ENCODE measurements at places on chromosomes 16 and 17.

DNA sequence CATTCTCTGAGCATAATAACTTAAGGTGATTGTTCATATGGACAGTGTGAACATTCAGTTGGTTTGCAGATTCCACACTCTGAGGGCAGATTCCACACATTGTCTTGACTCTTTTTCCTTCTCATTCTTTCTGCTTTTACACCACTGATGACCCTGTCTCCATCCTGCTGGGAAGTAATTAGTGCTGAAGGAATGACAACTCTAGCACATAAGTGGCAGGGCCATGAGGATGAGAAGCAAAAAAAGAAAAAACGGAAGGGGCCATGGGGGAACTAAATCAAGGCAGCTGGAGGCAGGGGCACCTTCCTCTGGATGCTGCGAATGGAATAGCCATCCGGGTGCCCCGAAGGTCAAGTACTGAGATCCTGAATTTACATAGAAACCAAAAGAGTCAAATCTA, 944.0 kb downstream of the KCNJ2 start:
- no peak for DNase-seq

- no peak for DNase-seq
Measured at GRCh38 chr17:38918916-38919315, 6.5 kb upstream of the LASP1NB start.

- DNase-seq = no peak
Measured at GRCh38 chr16:12153662-12154061, 177.1 kb downstream of the SNX29 start.

GRCh38 chr17:12554251-12554650, 111.4 kb upstream of the MYOCD start:
- no peak for DNase-seq

GRCh38 chr16:16007743-16008111, 58.3 kb downstream of the ABCC1 start:
- DNase-seq = no peak

DNA sequence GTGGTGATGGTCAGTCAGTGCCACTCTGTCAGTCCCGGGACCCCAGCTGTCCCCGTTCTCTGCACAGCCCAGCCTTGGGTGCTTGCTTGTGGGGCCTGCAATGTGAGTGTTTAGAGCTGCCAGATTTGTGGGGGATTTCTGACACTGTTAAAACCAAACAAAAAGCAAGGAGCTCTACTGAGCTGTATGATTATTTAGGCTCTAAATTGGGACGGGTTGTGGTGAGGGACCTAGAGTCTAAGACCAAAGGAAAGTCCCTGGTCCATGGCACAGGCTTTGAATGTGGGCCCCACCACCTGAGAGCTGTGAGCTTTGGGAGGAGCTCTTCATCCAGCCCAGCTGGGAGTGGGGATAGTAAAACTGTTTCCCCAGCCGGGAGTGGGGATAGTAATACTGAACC, 63.3 kb downstream of the KSR1 start:
- no peak for DNase-seq

- DNase-seq = no peak
Measured at GRCh38 chr17:48593126-48593829, at the start of gene HOXB5. HOXB5 (minus strand) TSS chr17:48593779; CDS start chr17:48593682, 97 bp downstream.

DNA sequence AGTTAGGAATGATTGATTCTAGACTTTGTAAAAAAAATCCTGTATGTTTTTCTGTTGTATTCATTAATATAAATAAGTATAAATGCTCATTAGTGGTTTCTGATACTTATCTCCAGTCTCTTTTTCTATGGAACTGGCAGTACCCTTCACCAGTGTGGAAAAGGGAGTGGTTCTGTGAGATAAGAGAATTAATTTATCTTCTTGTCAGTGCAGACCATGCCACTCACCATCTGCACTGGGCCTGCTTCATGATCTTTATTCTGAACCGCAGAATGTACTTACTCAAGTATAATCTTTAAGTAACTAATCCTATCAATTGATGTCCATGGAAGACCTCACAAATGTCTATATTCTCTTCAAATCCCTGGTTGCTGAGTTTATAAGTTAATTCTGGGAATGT, 836.1 kb upstream of the CDH8 start:
- no peak for DNase-seq

DNA sequence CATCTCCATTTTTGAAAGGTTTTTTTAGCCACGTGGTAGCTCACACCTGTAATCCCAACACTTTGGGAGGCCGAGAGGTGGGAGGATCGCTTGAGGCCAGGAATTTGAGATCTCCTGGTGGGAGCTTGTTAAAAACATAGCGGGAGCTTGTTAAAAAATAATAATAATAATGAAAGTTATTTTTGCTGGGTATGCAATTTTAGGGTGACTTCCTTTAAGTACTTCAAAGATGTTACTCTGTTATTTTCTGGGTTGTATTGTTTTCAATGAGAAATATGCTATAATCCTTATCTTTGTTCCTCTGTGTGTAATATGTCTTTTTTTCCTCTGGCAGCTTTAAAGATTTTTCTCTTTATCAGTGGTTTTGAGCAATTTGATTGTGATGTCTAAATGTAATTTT, 48.1 kb downstream of the NLK start:
- no peak for DNase-seq

DNA sequence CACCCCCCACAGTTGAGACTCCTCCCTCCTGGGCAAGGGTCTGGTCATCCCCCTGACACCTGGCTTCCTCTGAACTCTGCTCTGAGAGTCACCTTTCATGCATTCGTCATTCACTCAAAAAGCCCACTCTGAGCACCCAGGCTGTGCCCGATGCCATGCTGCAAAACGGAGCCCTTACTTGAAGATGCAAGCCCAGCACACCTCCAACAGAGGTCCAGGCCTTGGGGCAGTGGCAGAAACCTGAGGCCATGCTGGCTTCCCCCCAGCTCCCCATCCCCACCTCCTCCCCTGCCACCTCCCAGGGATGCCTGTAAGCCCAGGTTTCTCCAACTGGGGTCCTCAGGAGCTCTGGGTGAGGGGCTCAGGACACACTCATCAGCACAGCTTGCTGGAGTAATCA, 67.7 kb upstream of the TNRC6C start:
- DNase-seq = no peak

GRCh38 chr16:11145173-11145818, 110.7 kb downstream of the SOCS1 start:
- no peak for DNase-seq

DNA sequence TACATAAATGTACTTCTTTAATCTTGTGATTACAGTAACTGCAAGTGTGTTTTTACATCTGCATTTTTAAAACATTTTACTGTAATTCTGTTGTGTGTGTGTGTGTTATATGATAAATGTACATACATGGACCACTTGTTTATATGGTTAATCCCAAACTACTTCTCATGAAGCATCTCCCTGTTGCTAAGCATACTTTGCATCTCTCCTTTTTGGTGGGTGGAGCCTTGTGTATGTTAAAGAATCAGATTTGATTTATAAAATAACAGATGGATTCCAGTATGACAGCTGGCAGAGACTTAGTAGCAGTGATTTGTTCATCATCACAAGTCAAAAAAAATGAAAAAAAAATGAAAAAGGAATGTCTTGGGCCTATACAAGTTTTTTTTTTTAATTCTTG, 56.0 kb upstream of the RHBDL3 start:
- DNase-seq = no peak

GRCh38 chr16:35173295-35173694, 1713.9 kb downstream of the TP53TG3F start:
- no peak for DNase-seq

- no peak for DNase-seq
Measured at GRCh38 chr17:74968361-74968780, 4.2 kb downstream of the HID1 start.

GRCh38 chr17:50868140-50868438, 1.9 kb upstream of the TOB1 start:
- no peak for DNase-seq

- DNase-seq = no peak
Measured at GRCh38 chr17:48236681-48237134, 129.1 kb downstream of the SNX11 start.

DNA sequence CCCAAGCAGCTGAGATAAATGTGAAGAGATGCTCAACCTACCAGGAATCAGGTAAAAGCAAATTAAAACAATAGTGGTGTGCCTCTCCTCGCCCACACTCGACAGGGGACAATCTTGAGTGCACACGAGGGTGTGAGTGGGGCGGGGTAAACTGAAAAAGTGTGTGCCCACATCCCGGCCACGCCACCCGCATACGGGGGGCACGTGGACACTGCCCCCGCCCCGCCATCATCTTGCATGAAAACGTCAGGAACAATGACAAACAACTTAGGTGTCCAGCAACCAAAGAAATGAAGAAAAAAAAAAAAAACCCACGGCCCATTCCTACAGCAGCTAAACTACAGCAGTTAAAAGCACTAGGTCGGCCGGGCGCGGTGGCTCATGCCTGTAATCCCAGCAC, 14.1 kb downstream of the PEMT start:
- no peak for DNase-seq

GRCh38 chr17:49352587-49353154, 9.4 kb downstream of the ZNF652 start:
- no peak for DNase-seq

DNA sequence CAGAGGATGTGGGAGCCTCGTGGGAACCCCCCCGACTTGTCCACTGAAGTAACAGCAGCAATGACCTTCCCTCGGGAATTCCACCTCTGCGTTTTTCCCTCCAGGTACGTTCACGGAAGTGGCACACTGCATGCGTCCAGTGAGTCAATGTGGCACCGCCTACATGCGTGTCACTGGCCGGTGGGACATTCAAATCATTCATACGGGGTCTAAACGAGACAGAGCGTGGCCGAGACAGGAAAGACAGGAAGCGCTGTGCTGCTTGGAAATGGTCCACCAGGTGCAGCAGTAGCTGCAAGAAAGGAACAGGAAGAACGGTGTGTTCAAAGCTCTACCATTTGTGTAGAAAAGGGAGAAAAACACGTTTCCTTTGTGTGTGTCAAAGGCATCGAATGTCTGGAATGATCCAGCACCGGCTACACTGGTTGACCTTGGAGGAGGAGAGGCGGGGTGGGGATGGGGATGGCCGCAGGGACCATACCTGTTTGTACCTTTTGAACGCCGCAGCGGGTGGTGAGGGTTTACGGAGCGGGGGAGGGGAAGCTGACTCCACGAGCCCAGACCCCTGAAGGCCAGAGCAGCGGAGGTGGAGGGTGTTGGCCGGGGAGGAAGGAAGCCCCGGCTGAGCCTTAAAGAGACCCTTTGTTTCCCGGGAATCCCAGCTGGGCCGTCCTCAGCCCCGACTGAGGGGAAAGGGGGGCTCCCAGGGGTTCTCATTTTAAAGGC, 1.7 kb upstream of the PGAP6 start:
- DNase-seq = no peak

DNA sequence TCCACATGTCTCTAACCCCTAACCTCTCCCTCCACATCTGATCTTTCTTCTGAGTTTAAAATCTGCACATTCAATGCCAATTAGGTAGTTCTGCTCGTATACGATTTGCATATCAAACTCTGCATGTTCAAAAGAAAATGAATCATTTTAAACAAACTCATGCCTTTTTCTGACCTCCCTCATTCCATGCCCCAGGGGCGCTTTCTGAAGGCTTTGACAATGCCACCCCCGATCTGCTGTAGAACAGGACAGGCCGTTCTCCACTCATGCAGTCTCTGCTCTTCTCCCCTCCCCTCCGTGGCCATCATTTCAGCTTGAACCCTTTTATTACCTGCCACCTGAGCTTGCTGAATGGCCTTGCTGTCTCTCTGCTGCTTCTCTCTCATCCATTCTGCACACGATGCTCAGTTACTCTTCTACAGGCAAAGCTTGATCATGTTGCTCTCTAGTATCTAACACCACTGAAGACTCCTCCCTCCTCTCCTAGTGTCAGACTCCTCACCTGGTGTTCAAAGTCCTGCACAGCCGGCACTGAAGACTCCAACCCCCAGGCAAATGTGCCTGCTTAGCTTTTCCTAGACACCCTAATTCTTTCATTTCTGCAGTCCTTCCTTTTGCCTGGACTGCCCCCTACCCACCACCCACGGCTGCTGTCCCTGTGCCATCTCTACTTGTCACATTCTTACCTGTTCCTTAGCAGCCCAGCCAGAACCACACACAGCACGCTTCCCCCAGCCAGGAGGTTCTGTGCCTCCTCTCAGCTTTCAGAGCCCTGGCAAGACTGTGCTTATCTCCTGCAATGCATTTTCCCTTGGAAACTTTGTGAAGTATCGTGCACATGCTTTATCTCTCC, 6.2 kb downstream of the TMEM238L start:
- no peak for DNase-seq

GRCh38 chr16:49630783-49631182, 225.1 kb downstream of the ZNF423 start:
- DNase-seq = no peak

DNA sequence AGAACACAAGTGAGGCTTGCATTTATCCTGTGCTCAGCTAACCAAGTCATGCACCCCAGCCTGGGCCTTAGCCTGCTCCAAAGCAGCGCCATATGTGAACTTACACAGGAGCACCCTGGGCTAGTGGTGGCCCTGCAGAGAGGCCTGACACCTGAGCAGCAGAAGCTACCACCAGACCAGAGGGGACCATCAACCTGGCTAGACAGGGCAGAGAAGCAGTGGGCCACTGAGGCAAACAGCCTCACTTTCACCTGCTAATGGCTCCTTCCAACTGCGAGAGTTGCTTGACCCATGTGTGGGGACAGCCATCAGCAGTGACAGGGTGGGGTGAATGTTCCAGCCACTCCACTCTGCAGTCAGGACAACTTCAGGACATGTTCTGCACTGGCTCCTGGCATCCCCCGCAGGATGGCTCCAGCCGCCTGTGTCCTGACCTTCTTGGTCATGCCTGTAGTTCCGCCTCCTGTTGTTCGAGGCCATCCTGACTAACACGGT, 2.9 kb upstream of the C16orf95 start:
- DNase-seq = no peak

DNA sequence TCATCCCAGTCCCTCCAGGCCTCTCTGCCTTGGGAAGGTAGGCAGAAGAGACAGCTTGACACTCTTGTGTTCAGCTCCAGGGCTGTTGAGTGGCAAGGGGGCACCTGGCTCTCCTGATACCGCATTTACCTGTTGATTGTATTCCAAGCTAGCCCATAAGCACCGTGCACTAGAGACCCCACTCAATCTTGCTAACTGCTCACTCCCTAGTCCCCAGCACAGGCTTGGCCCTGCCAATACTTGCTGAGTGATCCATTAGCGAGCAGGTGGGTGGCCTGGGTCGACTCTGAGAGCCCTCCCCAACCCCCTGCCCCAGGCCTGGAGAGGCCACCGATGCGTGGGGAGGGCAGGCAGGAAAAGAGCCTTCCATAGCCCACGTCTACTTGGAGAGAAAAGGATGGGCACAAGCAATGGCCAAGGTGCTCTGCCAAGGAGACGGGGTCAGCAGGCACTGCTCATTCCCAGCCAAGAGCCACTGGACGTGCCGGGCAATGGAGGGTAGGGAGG, 29.5 kb downstream of the FA2H start:
- no peak for DNase-seq

DNA sequence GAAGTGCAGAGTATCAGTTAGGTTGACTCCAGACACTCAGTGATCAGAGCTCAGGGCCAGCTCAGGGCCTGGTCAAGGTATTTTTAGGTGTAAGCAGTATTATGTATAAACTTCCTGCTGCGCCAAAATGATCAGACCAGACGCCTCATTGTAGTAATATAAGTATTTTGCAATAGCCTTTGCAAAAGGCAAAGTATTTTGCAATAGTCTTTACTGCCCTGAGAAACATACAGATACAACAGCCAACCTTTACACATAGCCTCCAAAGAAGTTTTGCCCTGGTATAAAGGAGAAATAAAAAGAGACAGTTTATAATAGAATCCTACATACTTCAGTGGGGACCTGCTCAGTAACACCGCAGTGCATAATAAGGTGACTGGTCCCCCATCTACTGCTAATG, 333.0 kb upstream of the EEF2KMT start:
- DNase-seq = no peak

- no peak for DNase-seq
Measured at GRCh38 chr16:76985392-76986045, 205.5 kb upstream of the MON1B start.

GRCh38 chr17:15883617-15884111, 61.3 kb upstream of the ADORA2B start:
- DNase-seq = no peak
